ENCODE measurements at places on chromosomes 1 and 21. TPM values are rescaled to one million over a fixed set of nuclear protein-coding genes. Genes with fewer than 3 reads are reported as not detected.

The NCDN gene
- total RNA-seq, result 20.1 TPM

The ZNF678 gene
- 6.7 TPM for total RNA-seq

The FCAMR gene
- total RNA-seq, result not detected

The RIPPLY3 gene
- 0.14 TPM for total RNA-seq

The LHX8 gene
- total RNA-seq, result not detected

The KCNJ10 gene
- not detected for total RNA-seq

The TTLL7 gene
- 5.3 TPM for total RNA-seq

The TMEM125 gene
- total RNA-seq, result not detected

The RNU1-1 gene
- total RNA-seq, result 922 TPM

The POLR3GL gene
- total RNA-seq, result 23.5 TPM

The NTMT2 gene
- total RNA-seq, result not detected

The TGFBR3 gene
- 25.8 TPM for total RNA-seq

The FLG2 gene
- not detected for total RNA-seq

The UAP1 gene
- total RNA-seq, result 23.5 TPM

The RNU1-2 gene
- total RNA-seq, result 922 TPM

The NUDT4B gene
- total RNA-seq, result not detected

The MFAP2 gene
- total RNA-seq, result not detected

The PCBP3 gene
- total RNA-seq, result 1.3 TPM

Data from activated CD8-positive, alpha-beta memory T cell treated with anti-CD3 and anti-CD28 coated beads, Interleukin-2, amount 10 ng/mL, durations not matched to agents 7 days and 5 days (primary cell).